ENCODE measurements at places on chromosomes 7 and 10.
A peak's percentile ranks its signal among the peaks of the same experiment; 100 is the strongest.

- no peak for DNase-seq
Measured at GRCh38 chr7:133614251-133614650, 361.4 kb downstream of the EXOC4 start.

- no peak for DNase-seq
Measured at GRCh38 chr10:10417671-10418070, 600.0 kb upstream of the CELF2 start.

- peak; percentile 70 for DNase-seq
Measured at GRCh38 chr10:118595598-118596425, at the start of gene PRLHR. PRLHR (minus strand) TSS chr10:118595648; CDS start chr10:118595244, 404 bp downstream.

- no peak for DNase-seq
Measured at GRCh38 chr7:60706-61105, 131.7 kb upstream of the FAM20C start.

GRCh38 chr7:76997381-76998284 is 34.5 kb downstream of the SPDYE17 start:
- DNase-seq: no peak

- DNase-seq: no peak
Measured at GRCh38 chr10:70069346-70069745, 16.7 kb downstream of the MACROH2A2 start.

DNA sequence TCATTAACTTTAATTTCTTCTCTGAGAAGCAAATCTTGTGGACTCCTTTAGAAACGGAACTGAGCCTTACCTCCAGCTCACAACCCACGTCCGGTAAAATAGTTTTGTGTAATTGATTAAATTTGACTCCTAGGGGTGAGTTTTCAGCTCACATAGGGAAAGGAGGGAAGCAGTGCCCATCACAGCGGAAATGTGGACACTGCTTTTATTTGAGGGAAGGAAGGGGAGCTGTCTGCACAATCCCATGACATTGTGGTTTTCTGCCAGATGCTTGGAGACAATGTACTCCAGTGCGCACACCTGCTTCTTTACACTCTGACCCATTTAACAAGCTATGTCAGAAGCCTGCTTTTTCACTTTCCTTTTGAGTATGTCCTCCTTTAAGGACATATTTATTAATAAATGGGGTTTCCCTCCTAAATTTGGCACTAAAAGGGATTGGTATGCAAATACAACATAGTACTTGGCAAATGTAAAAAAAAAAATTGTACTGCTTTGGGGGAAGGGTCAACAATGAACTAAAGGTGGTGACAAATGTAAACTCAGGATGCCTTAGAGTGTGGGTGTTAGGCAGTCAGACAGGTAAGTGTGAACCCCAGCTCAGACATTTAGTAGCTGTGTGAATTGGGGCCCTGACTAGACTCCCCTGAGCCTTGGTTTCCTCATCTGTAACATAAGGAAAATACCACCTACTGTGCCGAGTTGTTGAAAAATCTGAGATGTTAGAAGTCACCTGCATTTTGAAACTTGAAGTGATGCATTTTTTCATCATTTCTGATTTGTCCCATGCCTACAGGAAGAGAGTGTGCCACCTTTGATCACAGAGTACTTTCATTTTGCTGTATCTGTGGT is 90.2 kb upstream of the KLF6 start:
- no peak for DNase-seq

GRCh38 chr10:89090756-89091445 is 100.3 kb downstream of the FAS start:
- DNase-seq: no peak

DNA sequence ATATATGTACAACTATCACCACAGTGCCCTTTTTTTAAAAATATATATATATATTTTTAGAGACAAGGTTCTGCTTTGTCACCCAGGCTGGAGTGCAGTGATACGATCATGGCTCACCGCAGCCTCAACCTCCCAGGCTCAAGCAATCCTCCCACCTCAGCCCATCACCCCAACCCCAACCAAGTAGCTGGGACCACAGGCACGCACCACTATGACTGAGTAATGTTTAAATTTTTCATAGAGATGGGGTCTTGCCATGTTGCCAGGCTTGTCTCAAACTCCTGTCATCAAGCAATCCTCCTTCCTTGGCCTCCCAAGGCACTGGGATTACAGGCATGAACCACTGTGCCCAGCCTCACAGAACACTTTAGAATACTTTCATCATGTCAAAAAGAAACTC is 234.9 kb downstream of the SH2D4B start:
- DNase-seq: no peak

DNA sequence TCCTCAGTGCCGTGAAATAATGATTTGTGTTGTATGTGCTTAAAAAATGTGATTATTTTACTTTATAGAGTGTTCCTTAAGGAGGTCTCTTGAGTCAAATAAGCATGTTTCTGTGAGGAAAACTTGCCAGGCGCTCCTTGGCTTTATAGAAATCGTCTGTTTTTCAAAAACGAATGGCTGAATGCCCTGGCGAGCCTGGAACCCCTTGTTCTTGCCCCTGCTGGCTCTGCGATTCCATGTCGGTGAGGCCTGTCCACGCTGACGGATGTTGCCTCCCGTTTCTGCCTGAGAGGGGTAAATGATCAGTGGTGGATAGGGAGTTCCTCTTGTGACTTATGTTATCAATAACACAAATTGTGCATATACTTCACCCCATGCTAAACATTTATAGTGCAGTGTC is 75.5 kb downstream of the MGMT start:
- DNase-seq: no peak

GRCh38 chr10:120474956-120475355 is 17.9 kb downstream of the PLPP4 start:
- no peak for DNase-seq

- no peak for DNase-seq
Measured at GRCh38 chr10:96951954-96952353, 119.9 kb downstream of the LCOR start.

DNA sequence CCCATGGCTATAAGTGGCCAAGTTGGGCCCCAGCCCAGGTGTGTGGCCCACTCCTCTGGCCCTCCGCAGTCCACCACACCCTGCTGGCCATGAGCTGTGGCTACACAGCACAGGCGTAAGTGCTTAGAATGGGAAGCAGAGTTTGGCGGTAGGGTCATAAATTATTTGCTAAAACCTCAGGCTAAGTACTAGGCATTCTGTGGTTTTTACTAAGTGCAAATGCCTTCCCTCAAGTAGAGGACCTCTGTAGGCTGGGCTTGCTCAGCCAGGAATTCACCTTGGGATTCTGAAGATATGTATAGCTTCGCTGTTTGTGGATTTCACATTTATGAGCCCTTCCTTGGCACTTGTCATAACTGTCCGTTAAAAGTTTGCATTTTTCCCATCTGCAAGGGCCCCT is 44.8 kb upstream of the LOXL4 start:
- no peak for DNase-seq

DNA sequence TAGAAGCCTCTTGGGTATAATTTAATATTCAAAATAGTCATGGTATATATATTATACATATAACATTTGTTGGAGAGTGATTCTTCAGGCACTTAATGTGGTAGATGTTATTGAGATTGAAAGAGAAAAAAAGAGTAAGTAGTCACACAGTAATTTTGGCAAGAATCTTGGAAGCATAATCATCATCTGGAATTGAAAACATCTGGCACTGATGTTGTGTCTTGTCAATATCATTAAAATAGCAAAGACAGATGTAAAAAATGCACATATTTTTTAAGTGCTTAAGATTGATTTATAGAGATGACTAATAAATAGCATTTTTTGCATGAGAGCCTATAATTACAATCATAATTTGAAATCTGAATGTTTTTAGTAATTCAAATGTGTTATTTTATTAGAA is 9.5 kb downstream of the SEMA3D start:
- DNase-seq: no peak

GRCh38 chr7:53272081-53272480 is 236.6 kb downstream of the POM121L12 start:
- DNase-seq: no peak

DNA sequence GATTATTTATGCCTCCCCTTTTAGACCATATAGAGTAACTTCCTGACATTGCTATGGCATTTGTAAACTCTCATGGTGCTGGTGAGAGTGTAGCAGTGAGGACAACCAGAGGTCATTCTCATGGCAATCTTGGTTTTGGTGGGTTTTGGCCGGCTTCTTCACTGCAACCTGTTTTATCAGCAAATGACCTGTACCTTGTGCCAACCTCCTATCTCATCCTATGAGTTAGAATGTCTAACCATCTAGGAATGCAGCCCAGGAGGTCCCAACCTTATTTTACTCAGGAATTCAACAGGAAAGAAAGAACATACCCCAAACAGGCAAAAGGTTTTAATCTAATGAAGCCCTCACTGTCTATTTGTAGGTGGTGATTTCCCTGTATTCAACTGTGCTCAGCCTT is 205.4 kb upstream of the YAE1 start:
- DNase-seq: no peak

GRCh38 chr10:13917791-13918190 is 331.0 kb downstream of the PRPF18 start:
- DNase-seq: no peak
